ENCODE measurements at places on chromosomes 7 and 10.

GRCh38 chr10:67650558-67650957, 45.4 kb downstream of the CTNNA3 start:
- DNase-seq, result no peak

GRCh38 chr7:17903337-17903736, 37.0 kb downstream of the SNX13 start:
- DNase-seq, result no peak

DNA sequence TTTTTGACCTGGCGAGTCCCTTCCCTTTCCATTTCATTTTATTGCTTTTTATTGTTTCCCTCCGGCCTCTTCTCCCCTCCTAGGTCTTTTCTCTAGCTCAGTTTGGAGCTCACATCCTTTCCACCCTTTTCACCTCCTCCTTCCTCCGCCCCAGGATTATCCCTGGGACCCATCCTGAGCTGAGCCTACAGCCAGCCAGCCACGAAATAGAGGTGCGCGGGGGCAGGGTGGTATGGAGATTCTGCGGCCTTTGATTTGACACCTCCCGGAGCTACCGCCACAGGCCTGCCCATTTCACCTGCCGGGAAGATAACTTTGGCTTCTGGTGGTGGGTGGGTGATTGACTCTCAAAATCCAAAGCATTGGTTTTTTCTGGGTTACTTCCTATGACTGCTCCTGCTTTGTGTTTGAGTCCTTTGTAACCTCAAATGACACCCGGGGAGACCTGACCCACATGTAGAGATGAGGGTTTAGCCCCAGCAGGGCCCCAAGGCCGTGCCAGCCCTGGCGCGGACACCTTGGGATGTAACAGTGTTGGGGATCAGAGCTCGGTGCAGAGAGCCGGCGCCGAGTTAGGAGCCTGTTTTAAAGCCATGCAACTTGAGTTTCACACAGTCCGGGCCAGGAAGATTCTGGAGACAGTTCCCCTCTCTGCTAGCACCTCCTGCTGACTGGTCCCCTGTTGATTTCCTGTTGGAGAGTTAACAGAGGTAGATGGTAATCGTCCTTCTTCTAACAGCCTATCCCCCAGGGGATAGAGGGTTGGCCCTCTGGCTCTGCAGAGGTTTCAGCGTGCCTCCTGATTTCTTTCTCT, 1.5 kb downstream of the DUSP5 start:
- DNase-seq, result peak; percentile 70

GRCh38 chr10:98076086-98076485, 45.7 kb upstream of the CRTAC1 start:
- peak; percentile 70 for DNase-seq

- peak; percentile 89 for DNase-seq
Observed at GRCh38 chr10:17586821-17587234, 30.3 kb downstream of the HACD1 start.

GRCh38 chr7:120991581-120991980, 3.1 kb downstream of the CPED1 start:
- no peak for DNase-seq

Data from KBM-7 (cell line).